Liver (tissue), 10 donors: ENCODE measurements at places on chromosomes 13 and 19.

DNA sequence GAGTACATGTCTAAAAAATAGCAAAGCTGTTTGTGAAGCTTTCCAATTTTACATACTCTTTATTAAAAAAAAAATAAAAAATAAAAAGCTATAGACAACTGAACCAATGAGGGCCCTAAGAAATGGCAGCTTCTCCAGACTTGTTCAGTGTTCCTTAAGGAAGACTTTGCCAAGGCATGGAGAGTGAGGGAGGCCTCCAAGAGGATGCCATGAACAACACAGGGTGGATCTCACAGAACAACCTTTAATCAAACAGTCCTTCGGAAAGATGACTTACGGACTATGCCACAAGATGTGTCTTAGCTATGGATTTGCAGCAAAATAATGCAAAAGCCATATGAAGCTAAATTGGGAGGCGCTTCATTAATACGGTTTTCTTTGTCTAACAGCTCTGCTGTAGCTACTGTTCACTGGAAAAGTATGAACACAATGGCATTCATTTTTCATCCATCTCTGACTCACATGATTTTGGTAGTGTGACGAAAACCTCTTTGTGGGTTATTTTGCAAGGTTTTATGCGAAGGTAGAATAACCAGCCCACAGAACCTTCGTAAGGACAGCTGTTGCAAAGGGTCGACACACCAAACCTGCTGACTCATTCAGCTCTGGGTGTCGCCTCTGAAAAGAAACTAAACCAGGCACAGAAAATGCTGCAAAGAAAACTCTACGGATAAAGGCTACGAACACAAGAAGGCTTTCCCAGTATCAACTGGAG, 27.7 kb downstream of the EFNB2 start:
- no peak for DNase-seq

GRCh38 chr13:102597029-102597961, 509 bp downstream of the TPP2 start:
- peak; percentile 47 for DNase-seq

- no peak for DNase-seq
Measured at GRCh38 chr19:39858541-39858940, 12.4 kb upstream of the FBL start.

DNA sequence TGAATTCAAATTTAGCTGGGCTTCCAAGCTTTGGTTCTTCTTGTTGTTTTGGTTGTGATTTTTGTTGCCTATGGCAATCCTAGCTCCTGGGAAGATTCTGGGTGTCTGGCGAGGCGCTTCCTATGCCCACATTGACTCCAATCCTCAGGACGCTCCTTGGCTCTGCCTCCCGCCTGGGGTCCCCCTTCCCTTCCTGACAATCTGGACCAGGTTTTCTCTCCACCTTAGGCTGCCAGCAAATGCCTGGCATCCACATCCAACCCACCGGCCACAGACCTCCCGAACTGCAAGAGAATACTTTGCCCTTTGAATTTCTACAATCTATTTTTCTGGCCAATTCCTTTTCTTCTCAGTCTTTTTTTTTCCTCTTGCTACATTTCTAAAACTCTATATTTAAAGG, 186.9 kb upstream of the UBL3 start:
- DNase-seq: no peak

- DNase-seq: peak; percentile 25
Measured at GRCh38 chr13:113564331-113565023, 20.1 kb upstream of the TFDP1 start.

- no peak for DNase-seq
Measured at GRCh38 chr13:24254146-24254841, 55.1 kb upstream of the C1QTNF9 start.

- DNase-seq: no peak
Measured at GRCh38 chr19:57887195-57887941, 1.5 kb downstream of the ZNF814 start.

DNA sequence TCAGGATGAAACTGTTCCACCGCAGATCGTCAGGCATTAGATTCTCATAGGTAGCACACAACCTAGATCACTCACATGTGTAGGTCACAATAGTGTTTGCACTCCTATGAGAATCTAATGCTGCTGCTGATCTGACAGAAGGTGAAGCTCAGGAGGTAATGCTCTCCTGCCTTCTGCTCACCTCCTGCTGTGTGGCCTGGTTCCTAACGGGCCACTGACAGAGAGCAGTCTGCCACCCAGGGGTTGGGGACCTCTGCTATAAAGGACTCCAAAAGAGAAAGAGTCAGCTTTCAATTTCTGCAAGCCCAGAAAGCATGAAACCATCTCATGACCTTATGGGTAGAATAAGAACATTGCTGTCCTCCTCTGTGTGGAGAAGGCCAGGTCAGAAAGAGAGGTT, 43.5 kb upstream of the PCCA start:
- DNase-seq: no peak

- DNase-seq: peak; percentile 55
Measured at GRCh38 chr19:33064458-33064791, 263 bp downstream of the RHPN2 start.

- no peak for DNase-seq
Measured at GRCh38 chr13:24184882-24185281, 24.4 kb downstream of the SPATA13 start.

DNA sequence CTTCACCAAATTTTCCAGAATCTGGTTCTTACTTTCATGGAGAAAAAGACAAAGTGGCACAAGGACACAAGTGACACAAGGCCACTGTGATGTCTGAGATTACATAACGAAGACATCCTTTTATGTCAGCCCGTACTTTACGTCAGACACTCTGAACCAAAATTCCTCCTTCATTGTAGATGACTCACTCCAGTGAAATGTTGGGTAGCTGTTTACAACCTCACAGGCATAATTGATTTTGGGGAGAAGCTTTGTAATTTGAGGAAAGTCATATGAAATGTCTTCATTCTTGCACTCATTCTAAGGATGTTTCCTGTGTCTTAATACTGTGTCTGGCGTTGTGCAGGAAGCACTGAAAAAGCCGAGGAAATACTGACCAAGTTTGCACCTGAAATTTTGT, 20.0 kb upstream of the LGALS14 start:
- DNase-seq: no peak

DNA sequence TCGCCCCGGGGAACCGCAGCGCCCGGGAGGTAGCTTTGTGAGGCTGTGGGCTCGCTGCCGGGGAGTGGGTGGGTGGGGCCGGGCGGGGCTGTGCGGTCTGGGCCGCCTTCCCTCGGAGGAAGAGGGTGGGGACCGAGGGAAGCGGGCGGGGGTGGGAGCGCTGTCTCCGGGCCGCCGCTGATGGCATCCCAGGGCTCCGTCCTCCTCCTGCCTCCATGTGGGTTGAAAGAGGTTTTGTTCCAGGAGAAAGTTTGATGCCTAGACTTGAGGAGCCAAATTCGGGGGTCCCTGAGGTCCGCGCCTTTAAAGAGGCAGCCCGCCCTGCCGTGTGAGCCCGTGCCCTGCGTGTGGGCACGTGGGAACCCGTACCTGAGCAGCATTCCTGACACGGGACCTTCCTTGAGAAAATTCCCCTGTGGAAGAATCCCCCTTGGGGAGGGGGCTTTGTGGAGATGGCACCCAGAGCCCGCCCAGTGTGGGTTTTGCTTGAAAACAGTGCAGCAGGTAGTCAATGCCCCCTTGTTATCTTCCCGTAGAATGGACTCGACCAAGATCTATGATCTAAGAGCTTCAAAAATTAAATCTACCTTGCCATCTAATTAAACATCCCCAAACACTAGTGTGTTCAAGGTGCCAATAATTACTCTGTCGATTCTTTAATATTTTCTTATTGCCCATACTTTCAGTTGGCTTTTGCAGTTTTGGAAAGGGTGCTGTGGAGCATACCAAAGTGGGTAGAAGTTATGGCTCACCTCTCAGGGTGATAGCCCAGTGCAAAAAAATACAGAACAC, 107.8 kb downstream of the RXFP2 start:
- DNase-seq: no peak

- DNase-seq: no peak
Measured at GRCh38 chr19:34667349-34668076, 9.4 kb downstream of the SCGB2B2 start.

GRCh38 chr19:29690842-29691241, 24.2 kb downstream of the C19orf12 start:
- no peak for DNase-seq

GRCh38 chr19:18494267-18494607, 27.6 kb downstream of the ELL start:
- no peak for DNase-seq

DNA sequence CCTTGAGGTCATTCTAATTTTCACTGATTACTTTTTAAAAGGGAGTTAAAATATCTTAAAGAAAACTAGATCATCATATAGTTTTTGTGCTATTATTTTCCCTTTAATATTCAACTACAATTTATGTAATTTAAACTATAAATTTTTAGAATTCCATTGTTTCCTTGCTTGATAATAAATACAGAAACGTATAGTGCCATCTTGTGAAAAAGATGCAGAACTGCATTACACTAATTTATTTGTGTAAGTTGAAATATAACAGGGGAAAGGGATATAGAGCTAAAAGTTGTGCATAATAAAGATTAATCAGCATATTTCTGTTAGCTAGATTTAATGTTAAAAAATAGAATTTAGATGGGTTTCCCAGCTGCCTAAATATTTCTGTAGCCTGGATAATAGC, 61.5 kb upstream of the TDRD3 start:
- no peak for DNase-seq

DNA sequence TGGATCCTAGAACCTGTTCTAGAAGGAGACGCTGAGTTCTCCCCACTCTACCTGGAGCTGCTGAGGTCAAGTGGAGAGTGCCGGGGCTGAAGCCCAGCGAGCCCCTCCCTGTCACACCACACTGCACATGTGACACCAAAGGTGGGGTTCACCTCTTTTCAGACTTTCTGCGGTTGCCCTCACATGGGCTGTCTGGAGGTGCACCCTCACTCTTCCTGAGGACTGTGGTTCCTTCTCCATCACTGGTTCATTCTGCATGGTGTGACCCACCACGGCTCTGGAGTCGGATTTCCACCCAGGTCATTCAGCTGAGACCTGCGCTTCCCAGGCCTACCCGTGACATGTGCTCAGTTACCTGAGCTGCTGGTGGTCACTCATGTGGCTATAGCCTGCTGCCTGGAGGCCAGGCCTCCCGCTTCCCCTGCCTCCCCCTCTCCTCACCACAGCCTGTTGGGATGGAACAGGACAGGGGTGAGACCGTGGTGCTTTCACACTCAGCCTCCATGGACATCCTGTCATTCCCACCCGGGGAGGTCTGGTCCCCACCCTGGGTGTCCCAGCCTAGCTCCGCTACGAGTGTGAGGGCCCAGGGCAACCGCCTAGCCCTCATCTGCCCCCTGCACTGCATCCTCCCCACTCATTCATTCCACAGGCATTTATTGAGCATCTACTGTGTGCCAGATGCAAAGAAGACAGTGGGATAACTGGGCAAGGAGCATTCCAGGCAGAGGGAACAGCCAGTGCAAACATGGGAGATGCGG, 605 bp upstream of the A1BG start:
- DNase-seq: no peak

DNA sequence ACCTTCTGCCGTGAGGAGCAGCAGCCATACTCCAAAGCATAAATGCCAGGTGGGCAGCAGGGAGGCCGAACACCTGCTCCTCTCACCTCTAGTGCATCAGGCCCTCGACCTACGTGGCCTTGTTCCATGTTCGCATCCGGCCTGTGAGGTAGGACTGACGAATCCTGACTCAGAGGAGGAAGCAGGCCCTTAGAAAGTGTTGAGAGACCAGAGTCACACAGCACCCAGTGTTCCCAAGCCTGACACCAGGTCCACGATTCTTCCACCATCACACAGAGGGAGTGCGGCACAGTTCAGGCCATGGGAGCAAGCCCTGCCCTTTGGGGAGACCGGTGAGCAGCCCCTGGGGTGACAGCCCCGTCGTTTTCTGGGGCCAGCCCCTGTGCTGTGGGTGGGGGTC, 14.7 kb downstream of the ATP12A start:
- no peak for DNase-seq

DNA sequence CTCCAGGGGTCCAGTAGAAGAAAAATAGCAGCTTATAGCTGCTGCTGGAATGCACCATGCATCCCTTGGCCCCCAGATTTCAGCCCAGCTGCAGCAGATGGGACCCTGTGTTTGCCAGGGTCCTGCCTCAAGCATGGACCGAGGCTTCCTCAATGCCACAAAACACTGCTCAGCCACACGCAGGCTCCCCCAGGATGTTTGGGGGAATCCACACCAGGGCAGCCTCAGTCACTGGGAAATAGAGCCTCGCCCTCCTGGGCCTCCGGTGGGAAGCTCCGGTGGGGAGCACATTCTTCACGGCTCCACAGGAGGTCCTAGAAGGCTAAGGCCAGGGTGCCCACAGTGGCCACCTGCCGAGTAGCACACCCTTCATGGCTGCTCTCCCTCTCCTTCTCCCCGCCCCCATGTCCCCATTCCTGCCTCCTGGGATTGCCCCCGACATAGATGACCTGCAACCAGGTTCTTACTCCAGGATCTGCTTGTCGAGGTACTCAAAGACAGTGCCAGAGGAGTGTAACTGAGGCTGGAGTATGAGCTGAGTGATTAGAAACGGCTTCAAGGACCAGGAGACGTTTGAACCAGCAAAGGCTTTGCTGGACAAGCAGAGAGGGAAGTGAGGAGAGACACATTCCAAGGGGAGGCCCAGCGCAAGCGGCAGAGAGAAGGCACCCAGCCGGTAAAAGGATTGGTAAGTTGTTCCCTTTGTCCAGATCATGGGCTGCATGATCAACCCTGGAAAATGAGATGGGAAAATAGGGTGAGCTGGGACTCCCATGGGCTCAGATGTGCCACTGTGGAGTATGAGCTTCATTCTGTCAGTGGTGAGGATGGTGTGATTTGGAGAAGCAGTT, 110.7 kb upstream of the UQCRFS1 start:
- peak; percentile 26 for DNase-seq

- no peak for DNase-seq
Measured at GRCh38 chr19:1088416-1089010, 6.7 kb downstream of the POLR2E start.

DNA sequence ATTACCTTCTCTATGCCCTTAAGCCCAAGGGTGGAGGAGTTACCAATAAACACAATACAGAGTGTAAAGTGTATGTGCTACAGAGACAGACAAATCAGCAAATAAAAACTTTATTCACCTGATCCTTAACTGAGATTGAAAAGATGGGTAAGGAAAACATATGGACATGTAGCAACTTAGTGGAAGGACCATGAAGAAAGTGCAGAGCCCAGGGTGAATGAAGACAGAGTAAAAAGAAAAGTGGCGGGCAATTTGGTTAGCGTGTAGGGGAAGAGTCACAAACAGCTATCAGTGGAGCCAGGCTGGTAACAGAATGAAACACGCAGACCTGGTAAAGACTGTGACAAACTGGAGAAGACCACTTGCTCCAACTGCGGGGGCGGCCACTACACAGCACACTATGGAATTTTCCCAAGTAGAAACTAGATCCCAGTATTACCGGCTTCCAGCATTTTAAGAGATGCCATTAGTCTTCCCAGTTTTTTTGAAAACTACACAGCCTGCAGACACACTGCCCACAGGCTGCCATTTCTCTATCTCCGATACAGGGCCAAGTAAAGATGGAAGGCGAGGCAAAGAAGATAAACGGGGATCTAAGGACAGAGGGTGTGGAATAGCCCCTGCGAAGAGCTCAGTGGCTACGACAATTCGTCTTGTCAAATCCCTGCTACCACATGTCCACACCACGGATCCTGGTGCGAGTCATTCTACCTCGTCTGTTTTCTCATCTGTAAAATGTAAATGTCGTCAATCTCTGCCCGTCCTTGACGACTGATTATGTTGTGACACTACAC, 1.2 kb downstream of the UQCRFS1 start:
- peak; percentile 37 for DNase-seq

GRCh38 chr19:39401070-39401548, 5.5 kb upstream of the ZFP36 start:
- DNase-seq: no peak
